ENCODE measurements at places on chromosomes 3 and 15.

DNA sequence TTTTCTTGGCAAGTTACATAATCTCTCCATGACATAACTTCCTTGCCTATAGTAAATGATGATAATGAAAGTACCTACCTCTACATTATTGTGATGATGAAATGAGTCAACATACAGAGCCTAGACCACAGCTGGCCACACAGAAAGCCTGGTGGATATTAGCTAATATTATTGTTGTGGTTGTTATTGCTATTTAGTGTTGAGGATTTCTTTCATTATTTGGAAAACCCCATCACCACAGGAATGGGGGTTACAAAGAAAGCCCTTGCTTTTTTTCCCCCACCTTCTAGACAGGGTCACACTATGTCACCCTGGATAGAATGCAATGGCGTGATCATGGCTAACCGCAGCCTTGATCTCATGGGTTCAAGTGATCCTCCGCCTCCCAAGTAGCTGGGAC, 125.0 kb downstream of the PDZRN3 start:
- DNase-seq, result no peak

GRCh38 chr15:77021803-77022381, 27.0 kb downstream of the PSTPIP1 start:
- DNase-seq, result peak; percentile 38

GRCh38 chr3:73314151-73314951, 252.9 kb downstream of the EBLN2 start:
- DNase-seq, result no peak

GRCh38 chr3:187838016-187838540, 92.8 kb upstream of the BCL6 start:
- no peak for DNase-seq

DNA sequence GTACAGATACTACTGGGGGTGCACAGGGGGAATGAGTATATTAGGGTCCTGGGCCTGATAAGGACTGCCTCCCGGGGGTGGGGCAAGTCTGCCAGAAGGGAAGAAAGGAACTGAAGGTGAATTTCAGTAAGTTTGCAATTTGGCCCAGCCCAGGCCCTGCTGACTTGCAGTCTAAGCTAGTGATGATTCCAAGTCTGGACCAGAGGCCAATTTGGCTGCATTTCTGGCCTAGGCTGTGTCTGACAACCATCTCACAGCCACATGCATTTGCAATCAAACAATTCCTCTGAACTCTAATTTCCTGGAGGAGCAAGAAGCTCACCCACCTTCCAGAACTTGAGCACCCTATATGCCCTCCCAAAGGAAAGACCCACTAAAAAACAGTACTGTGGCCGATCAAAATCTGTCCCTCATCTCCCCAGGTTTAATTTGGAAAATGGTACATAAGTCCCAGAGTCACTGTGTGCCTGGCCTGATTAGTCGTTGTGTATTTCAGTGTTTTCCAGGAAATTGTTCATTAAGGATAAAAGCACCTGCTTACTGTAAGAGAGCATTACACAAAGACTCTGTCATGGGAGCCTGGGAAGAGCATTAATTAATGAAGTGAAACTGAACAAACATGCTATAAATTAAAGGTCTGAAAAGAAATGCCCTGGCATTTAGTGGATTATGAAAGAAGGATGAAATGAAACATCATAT, 114.5 kb downstream of the MEGF11 start:
- DNase-seq, result no peak

- DNase-seq, result no peak
Measured at GRCh38 chr15:82916161-82916952, 36.2 kb downstream of the HOMER2 start.

DNA sequence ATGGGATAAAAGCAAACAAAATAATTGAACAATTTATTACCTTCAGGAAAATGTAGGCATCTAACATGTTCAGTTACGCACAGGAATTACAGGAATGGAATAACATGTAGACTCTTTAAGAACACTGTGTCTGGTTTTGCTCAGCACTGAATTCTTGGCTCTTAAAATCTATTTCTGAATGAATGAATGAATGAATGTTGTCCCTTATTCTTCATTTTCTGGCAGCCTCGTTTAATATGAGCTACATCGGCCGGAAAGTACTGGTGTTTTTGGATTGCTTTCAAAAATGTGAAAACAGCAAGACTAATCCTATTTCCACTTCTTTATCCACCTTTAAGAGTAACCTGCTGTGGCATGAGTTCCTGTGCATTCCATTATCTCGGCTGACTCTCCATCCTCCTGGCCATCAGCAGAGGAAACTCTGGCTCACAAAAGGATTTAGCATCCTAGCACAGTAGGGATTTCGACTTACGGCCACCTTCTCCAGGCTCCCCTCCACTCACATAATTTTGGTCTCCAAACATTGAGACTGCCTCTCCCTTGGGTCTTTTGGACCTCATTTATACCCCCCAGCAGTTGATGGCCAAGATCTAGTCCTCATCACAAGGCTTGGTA, 145.3 kb downstream of the FOXP1 start:
- no peak for DNase-seq

DNA sequence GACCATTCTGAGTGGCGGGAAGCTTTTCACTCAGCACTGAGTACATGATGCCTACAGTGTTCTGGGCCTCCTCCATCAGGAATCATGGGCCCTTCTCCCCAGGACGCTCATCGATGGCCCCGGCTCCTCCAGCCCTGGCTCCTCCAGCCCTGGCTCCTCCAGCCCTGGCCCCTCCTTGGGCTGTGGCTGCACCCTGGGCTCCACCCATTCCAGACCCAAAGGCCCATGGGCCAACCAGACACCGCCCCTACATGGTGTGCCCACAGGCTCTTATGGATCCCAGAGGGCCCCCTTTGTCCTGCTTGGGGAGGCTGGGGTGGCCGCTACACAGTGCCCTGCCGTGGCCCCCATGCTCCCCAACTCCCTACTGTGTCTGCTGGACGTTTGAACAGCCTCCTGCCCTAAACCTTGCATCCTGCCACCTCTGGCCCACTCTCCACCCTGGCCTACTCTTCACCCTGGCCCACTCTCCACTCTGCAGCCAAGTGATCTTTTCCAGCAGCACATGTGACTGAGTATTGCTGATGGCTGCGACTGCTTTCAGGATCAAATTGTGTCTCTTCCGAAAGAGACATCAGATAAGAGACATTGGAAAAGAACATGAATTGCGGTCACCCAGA, 57.9 kb downstream of the APBA2 start:
- DNase-seq, result no peak

GRCh38 chr15:100856867-100857266, 22.8 kb upstream of the ALDH1A3 start:
- DNase-seq, result no peak

DNA sequence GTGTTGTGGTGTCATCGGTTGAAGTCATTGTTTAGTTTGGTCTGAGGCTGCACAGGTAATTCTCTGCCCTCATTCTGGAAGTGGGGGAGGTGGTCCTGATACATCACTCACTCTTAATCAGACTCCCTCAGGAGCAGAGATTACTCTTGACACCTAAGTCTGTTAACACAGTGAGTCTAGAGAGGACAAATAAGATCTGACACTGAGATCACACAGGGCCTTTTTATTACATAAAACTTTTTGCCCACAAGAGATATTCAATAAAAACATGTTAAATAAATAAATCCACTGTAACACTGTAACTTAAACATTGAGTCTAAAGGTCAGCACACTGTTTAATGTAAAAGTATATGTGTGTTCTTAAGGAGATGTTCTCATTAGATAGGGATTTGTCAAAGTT, 57.1 kb upstream of the MBNL1 start:
- DNase-seq, result no peak

DNA sequence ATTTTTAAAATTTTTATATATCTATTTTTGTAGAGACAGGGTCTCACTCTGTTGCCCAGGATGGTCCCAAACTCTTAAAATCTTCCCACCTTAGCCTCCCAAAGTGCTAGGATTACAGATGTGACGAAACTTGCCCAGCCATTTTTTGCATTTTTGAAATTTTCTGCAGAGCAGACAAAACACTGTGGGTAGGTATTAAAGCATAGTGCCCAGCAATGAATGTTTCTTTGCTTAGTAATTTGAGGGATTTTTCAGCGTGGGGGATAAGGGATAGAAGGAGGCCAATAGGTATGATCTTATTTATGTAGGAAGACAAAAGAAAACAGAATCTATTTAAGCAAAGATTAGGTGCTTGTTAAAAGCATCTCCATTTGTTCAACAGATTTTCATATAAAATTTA, 446.8 kb upstream of the DPH6 start:
- no peak for DNase-seq

DNA sequence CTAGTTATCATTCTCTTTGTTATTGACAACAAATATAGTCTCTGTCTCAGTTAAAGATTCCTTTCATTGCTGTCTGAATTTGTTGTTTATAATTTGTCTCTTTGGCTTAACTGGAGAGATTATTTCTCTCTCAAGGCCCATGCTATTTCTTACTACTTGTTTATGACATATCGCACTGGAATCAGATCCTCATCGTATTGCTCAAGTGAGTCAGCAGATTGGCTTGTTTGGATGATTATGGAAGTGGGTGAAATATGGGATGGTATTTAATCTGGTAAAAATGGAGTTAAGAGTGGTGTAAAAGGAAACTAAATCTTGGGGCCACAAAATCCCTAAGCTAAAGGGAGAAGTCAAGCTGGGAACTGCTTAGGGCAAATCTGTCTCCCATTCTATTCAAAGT, 613.1 kb downstream of the SI start:
- DNase-seq, result no peak

DNA sequence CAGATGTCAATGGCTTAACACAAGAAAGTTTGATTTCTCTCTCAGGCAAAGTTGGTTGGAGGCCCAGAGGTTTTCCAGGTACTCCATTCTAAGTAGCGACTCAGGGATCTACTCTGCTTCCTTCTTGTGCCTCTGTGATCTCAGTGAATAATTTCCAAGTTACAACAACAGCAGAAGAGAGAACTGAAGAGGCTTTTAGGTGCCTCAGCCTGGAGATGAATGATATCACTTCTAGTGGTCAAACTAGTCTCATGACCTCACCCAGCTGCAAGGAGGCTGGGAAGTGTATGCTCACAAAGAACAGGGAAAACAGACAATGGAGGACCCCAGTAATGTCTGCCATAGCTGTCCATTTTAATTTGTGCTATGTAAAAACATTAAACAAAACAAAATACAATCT, 4.6 kb upstream of the PRICKLE2 start:
- no peak for DNase-seq

- DNase-seq, result no peak
Measured at GRCh38 chr3:196949285-196949619, 6.9 kb upstream of the NCBP2 start.

GRCh38 chr15:42111924-42112323, 17.6 kb upstream of the PLA2G4D start:
- no peak for DNase-seq

DNA sequence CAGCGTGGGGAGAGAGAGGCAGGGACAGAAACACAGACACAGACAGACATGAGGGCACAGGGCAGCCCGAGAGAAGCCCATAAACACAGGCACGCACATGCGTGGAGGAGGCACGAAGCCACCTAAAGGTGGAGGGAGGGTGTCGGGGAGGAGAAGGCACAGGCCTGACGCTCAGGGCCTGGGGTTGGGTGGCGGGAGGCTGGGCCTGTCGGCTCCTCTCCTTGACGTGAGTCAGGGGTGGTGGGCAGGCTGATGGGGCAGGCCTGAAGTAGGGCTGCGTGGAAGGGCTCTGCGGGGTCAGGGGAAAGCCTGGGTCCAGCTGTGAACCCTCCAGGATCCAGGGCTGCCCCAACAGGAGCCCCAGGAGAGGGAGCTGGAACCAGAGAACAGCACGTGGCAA, 74.2 kb downstream of the EPHB3 start:
- DNase-seq, result no peak

GRCh38 chr3:155585384-155585783, 159.5 kb downstream of the PLCH1 start:
- no peak for DNase-seq

DNA sequence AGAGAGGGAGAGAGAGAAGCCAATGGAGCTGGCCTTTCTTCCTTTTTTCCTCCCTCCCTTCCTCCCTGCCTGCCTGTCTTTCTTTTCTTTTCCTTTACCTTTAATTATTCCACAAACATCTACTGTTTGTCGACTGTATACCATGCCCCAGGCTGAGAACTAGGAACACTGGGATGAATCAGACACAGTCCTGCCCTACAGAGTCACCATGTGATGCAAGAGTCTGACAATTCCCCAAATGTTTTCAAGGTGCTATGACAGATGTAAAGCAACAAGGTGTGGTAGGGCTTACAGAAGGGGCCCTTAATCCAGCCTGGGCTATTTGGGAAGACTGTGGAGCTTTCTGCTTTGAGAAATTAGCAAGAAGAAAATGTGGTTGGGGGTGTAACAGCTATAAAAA, 4.0 kb upstream of the SPSB4 start:
- no peak for DNase-seq

- DNase-seq, result no peak
Measured at GRCh38 chr15:35775471-35775870, 229.5 kb upstream of the DPH6 start.

DNA sequence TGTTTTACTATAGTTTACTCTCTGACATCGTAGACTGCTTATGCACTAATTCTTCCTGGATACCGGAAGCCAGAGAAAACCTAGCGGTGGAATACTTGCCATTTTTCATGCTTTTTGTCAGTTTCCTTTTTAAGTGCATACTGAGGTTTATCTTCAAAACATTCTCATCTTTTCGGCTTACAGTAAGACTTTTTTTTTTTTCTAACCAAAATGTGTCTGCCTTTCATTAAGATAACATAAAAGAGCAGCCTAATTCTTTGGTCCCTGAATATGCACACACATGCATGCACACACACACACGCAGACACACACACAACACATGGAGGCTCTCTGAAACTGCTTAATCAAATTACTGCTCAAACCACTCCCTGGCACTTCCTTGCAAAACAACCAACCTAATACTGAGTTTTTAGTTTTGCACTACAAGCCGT, 1.3 kb downstream of the ZNF445 start:
- no peak for DNase-seq

- no peak for DNase-seq
Measured at GRCh38 chr15:85694091-85694490, 100.6 kb downstream of the KLHL25 start.

GRCh38 chr3:187871204-187871591, 125.9 kb upstream of the BCL6 start:
- no peak for DNase-seq

DNA sequence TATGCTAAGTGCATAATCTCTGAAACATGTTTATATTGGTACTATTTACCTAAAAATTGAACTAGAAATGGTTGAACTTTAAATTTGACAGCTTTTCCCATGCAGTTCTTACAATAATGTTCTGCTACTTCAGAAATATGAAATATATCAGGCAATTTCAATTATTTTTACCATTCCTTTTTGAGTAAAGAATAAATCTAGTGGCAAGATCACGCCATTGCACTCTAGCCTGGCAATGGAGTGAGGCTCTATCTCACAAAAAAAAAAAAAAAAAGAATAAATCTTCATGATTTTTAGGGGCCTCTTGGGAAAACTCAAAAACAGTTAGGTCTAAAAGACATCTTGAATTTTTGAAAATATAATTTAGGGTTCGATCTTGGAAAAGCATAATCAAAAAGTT, 10.6 kb upstream of the DNAAF4 start:
- DNase-seq, result no peak

DNA sequence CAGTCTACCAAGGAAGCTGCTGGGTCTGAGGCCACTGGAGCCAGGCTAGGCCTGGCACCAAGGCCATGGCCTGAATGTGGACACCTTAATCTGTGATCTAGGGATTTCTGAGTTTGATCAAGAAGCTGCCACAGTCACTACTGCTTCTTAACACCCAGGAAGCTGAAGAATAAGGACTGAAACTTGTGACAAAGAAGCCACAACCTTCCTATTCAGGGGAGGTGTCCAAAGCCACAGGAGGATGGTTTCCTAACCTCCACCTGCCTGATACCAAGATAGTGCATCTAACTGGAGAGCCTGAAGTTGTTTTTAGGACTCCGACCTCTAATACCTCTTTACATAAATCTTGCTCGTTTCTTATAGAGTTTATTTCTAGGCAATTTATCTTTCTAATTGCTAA, 5.5 kb upstream of the ANO10 start:
- DNase-seq, result no peak
